ENCODE measurements at places on chromosomes 13 and 19. TPM values are rescaled to one million over a fixed set of nuclear protein-coding genes. Genes with fewer than 3 reads are reported as not detected.

Gene CRX
- not detected for polyA plus RNA-seq

Gene MATK
- polyA plus RNA-seq: 0.97 TPM

Gene FOXA3
- 37.1 TPM for polyA plus RNA-seq

Gene ZNF560
- not detected for polyA plus RNA-seq

Gene TMED1
- 28.4 TPM for polyA plus RNA-seq

Gene ZNF737
- polyA plus RNA-seq: 0.67 TPM

Gene NUCB1
- polyA plus RNA-seq: 186 TPM

Gene CYP2A6
- polyA plus RNA-seq: 1,020 TPM

Gene KASH5
- polyA plus RNA-seq: not detected

Gene B3GNT3
- 2.1 TPM for polyA plus RNA-seq

Gene DCUN1D2
- polyA plus RNA-seq: 4.0 TPM

Gene SYCN
- not detected for polyA plus RNA-seq

Gene ZBTB32
- polyA plus RNA-seq: not detected

Gene ANGPTL8
- 107 TPM for polyA plus RNA-seq

Gene PGLYRP2
- polyA plus RNA-seq: 116 TPM

Gene BRSK1
- not detected for polyA plus RNA-seq

Gene LGALS14
- not detected for polyA plus RNA-seq

Gene MBD3L3
- not detected for polyA plus RNA-seq

Gene LATS2
- polyA plus RNA-seq: 4.7 TPM

Gene PCSK4
- 0.60 TPM for polyA plus RNA-seq

Gene FCAR
- polyA plus RNA-seq: 0.39 TPM

Gene KLHL1
- polyA plus RNA-seq: not detected

Gene THSD1
- polyA plus RNA-seq: 0.74 TPM

Gene SLC10A2
- polyA plus RNA-seq: not detected

All from liver (tissue), 10 donors.